Activated CD4-positive, alpha-beta T cell treated with anti-CD3 and anti-CD28 coated beads, Interleukin-2, Interleukin-4, amounts not matched to agents 100 ng/mL and 50 ng/mL, durations not matched to agents 16 hours and 8 hours (primary cell): ENCODE measurements at places on chromosomes 11 and 22.

- no peak for DNase-seq
Observed at GRCh38 chr11:57313071-57313787, 11.5 kb downstream of the TNKS1BP1 start.

- DNase-seq, result peak; percentile 67
Observed at GRCh38 chr11:9250139-9250582, 15.0 kb downstream of the DENND5A start.

DNA sequence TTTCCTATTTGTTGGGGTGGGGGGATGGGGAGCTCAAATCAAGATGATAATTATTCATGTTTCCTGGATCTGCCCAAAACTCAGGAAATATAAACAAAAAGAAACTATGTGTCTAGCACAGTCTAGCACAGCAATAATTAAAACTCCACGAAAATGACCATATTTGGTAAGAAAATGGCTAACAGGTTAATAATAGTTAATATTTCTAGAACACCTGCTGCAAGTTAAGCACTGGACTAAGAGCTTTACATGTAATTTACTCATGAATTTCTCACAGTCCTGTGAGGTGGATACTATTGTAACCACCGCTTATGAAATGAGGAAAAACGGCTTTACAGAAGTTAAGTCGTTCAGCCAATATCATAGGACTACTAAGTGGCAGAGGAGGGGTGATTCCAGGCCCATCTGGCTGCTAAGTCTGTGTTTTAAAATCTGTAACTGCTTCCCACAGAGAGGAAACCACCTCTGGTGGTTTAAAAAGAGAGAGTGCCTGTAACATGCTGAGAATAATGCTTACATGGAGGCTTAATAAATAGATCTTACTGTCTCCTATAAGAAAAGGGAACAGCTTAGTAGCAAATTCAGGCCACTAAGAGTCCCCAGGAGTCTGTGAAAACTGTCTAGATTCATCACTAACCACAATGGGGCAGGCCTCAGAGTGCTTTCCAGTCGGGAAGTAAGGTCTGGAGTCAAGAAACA is 11.0 kb upstream of the AMOTL1 start:
- no peak for DNase-seq

DNA sequence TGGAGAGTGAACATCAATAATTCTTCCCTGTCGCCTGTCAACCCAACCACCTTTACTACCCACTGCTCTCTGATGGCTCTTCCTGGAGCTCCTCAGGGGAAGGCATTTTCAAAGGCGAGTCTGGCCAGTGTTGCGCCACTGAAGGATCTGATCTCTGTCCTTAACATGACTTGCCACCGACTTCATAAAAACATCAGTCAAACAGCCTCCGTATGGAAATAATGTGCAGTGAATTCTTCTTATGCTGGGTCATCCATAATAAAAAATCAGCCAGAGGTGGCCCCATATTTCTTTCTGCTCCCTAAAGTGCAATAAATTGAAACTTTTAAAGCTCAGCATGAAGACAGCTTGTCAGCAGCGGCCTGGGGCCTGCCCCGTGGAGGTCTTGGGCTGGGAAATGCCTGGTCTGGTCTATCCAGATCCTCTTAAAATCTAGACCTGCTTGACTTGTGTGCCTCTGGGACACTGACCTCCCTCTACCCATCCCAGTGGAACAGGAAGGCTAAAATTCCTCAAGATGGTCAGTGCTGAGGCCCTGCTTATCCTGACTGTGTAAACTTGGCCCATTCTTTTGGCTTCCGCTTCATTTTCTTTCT is 199.5 kb downstream of the MYO18B start:
- DNase-seq, result no peak

DNA sequence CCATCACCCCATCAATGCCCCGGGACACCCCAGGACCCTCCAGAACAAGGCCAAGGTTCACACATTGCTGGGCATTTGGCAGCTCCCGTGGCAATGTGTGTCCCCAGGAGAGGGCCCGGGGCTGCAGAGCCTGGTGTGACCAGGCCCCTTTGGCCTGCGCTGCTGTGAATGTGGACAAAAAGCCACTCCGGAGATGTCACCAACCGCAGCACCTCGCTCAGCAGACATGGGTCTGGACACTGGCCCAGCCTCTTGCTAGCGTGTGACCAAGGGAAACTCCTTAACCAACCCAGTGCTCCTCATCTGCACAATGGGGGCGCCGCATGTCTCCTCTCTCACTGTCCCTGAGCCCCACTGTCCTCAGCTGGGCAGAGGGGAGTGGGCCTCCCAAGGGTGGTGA is 8.0 kb upstream of the CHADL start:
- no peak for DNase-seq

GRCh38 chr11:65569164-65569972 is 909 bp upstream of the ZNRD2 start:
- DNase-seq, result no peak

DNA sequence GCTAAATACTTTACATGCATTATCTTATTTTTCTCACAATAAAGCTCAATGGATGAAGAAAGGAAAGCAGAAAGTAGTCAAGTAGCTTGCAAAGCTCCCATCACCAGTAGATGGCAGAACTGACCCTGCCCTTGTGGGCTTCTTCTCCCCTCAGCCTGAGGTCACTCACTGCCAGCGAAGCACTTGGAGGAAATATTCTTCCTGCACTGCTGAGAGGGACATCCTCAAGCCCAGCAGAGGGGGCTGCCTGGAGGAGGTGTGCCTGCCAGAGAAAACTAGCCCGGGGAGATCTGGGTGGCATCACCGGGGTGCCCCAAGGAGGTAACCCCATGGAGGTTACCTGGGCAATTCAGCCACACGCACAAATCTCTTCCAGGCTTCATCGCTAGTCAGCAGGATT is 6.6 kb downstream of the APOL4 start:
- DNase-seq, result peak; percentile 22

DNA sequence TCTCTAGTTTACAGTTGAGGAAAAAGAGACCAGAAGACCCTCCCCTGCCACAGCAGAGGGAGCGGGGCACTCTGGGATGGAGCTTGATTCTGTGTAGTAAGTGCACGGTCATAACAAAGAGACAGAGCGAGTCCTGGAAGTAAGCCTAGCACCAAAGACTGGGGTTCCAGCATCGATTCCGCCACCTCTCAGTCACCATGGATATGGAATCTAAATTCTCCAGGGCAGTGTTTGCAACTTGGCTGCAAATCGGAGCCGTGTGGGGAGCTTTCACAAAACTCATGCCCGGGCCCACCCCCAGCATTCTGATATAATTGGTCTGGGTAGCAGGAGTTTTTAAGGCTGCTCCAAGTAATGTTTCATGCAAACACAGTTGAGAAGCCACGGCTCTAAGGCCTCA is 129.5 kb upstream of the OPCML start:
- DNase-seq, result no peak

DNA sequence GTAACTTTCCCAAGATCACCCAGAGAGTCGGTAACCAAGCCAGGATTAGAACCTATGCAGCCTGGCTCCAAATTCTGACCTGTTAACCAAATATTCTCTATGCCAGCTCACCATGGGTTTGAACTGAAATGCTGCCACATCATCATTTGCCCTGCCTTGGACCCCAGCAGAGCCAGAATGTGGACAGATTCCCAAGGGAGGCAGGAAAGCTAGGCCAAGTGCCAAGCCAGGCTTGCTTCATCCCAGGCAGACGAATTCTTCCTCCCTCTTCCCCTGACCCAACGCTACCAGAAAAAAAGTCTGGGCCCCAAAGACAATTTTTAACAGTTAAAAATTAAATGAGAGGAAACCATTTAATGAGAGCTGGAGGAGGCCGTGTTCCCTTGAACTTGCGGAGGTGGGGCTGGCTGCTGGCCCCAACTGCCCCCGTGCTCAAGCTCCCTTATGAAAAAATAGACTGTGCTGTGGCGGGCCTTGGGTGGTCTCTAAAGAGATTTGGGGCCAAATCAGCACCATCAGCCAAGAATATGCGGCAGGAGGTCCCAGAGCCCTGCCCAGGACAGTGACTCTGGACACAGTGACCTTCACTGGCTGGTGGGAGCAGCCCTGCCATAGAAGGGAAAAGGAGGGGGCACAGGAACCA is 184.1 kb upstream of the SYT13 start:
- no peak for DNase-seq

GRCh38 chr22:48567213-48567975 is 1260.3 kb downstream of the BRD1 start:
- no peak for DNase-seq

DNA sequence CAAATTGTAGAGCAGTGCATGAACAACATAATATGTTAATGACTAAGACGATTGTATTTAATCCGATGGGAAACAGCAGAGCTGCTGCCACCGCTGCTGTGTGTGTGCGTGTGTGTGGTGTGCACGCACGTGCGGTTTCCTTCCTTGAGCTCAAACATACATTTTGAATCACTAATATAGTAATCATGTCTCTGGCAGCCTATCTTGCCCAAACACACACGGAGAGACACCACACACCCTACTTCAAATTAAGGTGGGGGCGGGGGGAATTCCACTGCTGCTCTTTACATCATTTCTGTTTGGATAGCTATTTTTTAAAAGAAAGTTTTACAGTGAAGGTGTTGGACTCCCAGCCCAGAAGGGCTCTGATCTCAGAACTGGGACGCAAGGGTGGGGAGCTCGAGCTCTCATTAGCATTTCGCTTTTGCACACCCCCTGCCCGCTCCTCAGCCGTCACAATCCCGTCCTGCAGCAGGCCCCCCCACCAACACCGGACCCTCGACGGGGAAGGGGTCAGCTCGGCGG is 651 bp upstream of the FAM83F start:
- DNase-seq, result no peak

DNA sequence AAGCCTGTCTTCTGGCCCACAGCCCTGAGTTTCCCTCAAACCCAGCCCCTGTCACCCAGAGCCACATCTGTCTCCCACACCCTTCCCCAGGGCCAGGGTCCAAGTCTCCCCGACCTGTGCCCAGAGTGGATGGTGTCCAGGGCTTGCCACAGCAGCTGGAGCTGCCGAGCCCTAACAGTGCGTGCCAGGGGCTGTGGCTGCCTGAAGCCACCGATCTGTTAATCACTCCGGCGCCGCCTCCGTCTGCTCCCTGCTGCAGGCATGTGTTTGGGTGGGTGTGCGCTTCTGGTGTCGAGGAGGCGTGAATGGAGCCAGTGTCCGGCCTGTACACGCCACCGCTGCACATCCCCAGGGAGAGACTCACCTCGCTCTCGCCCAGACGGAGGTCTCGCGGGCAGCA is 26.1 kb downstream of the SHISAL1 start:
- no peak for DNase-seq

DNA sequence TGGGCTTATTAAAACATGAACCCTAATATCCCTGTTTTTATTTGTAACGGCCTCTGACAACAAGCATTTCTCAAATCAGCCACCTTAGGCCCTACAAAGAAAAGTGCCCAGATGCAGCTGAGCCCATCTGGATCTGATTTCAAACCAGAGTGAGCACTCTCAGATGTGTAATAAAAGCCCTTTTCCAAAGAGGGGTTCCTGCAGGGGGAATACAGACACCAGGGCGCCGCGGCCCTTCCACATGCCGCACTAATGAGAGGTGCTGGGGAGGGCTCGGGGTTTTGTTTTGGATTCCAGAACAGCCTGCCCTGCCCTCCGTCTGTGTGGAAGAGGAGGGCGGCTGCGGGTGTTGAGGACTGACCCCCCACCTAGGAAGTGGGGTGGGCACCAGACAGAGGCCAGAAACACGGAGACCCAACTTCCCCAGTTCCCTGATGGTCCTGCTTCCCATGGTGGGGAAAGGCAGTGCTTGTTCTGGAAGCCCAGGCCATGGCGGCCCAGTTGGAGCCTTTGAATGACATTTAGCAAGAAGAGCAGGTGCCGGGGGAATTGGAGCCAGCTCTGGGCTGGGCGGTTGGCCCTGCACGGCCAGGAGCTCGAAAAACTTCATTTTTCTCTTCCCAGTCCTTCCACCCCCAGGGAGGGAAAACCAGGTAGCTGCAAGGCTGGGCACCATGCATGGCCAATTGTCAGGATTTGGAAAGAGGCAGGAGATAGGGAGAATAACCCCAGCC is 63.7 kb downstream of the MACROD1 start:
- DNase-seq, result no peak

- DNase-seq, result no peak
Observed at GRCh38 chr11:74462009-74462408, 5.3 kb downstream of the KCNE3 start.

DNA sequence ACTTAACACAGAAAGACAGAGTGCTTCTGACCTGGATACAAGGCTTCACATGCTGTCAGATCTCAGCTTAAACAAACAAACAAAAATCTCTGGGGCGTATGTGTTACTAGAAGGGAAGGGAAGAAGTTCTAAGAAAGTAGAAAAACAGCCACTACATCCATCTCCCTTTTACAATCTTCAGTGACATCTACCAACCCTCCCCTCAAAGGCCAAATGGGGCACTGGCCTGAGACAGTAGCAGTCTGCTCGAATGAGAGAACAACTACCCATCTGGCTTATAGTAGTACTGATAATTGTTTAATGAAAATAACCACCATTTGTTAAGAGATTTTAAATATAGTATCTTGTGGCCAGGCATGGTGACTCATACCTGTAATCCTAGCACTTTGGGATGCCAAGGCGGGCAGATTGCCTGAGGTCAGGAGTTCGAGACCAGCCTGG is 29.4 kb downstream of the CCDC83 start:
- DNase-seq, result no peak

DNA sequence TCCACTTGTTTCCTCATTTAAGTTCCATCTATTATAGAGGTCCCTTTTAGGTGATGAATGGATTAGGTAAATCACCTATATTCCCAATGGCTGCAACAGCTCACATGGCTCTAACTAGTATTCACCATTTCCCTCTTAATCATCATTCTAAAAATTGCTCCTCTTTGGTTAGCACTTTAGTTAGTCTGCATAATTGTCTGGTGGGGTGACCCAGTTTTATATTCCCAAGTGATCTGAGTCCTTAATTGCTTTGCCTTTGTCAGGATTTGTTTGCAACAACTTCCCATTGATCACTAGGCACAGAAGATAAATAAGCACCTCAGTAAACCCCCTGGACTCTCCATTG is 395.2 kb downstream of the RAB38 start:
- DNase-seq, result no peak

DNA sequence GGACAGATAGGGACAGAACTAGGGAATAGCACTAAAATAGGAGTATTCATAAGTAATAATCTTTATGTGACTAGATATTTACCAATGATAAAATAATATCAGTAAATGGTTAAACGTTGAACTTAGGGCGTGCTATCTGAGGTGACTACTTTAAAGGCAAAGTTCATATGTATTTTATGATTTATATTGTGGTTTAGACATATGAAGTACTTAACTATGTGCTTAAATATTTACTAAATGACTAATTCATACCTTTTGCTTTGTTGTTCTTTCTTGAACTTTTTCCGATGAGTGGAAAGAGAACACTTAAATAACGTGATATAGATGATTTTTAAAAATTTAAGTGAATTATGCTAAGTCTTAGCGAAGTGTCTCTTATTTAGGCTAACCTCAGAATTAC is 14.7 kb downstream of the LUZP2 start:
- no peak for DNase-seq

GRCh38 chr22:19367763-19368367 is 63.7 kb downstream of the HIRA start:
- no peak for DNase-seq

GRCh38 chr11:121159741-121160140 is 58.7 kb downstream of the TECTA start:
- DNase-seq, result no peak

GRCh38 chr22:23849009-23850006 is 8.4 kb upstream of the SLC2A11 start:
- peak; percentile 85 for DNase-seq
